Stimulated activated CD4-positive, alpha-beta T cell treated with anti-CD3 and anti-CD28 coated beads, Interleukin-15, amount 100 ng/mL, for 1 hour (primary cell): ENCODE measurements at places on chromosomes 7 and 10.

- DNase-seq: no peak
Observed at GRCh38 chr7:114790521-114790920, 131.4 kb upstream of the MDFIC start.

DNA sequence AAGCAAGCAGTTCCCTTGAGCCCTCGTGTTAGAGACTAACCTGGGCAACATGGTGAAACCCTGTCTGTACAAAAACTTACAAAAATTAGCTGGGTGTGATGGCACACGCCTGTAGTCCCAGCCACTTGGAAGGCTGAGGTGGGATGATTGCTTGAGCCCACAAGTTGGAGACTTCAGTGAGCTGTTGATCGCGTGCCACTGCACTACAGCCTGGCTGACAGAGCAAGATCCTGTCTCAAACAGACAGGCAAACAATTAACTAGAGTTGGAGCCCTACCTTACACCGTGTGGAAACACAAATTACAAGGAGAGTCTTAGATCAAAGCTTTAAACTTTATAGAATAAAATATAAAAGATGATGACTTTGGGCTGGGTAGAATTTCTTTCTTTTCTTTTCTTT, 219.5 kb downstream of the CUX1 start:
- no peak for DNase-seq

DNA sequence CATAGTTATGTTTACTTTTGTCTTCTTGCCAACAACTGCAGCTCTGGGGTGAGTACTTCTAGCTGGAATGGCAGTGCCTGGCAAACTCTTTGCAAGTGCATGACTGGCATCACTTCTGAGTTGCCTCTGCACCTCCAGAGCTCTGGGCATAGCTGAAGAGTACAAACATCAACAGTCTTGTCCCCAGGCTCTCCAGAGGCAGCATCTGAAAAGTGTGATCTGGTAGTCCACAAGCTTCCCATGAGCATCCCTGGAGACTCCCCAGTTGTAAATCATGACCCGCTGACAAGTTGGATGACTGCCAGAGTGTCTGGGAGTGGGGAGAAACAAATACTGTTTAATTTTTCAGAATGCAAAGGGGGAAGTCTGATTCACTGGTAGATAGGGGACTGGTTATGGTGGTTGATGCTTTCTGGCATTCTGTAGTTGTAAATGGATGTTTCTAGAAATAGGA, 138.9 kb upstream of the CDK13 start:
- no peak for DNase-seq

GRCh38 chr7:1651031-1651446, 19.0 kb upstream of the ELFN1 start:
- DNase-seq: no peak

- DNase-seq: no peak
Observed at GRCh38 chr10:71255808-71256660, 43.7 kb downstream of the UNC5B start.

- DNase-seq: no peak
Observed at GRCh38 chr10:49369216-49370162, 26.4 kb downstream of the DRGX start.

GRCh38 chr7:43792471-43793150, 34.1 kb downstream of the BLVRA start:
- no peak for DNase-seq

- no peak for DNase-seq
Observed at GRCh38 chr10:29465384-29465783, 169.4 kb downstream of the SVIL start.

DNA sequence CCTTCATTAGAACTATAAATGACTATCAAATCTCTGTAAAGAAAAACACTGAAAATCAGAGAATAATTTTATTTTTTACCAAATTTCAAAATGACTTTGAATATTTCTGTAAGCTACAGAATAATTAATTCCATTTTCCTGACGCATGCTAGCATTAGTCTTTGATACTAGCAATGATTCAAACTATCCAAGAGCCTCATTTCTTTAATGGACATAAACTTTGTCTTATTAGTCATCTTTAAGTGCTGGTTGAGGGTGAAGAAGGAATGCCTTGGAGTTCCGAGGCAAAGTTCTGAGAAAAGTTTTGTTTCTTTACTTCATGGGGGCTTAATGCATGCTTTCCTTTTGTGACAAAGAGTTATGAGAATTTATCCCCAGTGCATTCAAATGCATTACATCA, 137.3 kb downstream of the AGMO start:
- no peak for DNase-seq

DNA sequence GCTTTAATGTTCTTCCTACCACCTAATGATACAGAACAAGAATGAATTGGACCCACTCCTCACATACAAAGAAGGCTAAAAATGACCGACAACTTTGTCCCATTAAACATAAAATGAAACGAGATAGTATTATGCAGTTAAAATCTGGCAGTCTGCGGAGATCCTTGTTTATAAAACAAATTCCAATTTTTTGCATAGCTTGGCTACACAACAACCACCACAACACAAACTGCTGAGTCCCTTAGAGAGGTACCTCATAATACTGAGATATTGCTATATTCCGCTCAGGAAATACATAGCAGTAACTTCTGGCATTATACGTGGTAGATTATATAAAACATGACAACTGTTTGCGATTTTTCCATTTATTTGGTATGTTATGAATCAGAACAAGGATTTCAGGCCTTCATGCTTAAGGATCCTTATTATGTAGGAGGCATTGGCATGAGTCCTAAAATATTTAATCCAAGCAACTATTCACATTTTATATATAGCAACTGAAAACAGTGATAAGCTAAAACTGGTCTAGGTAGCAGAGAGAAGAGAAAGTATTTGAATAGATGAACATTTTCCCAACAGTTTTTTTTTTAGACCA, 96.0 kb downstream of the ANK3 start:
- no peak for DNase-seq

DNA sequence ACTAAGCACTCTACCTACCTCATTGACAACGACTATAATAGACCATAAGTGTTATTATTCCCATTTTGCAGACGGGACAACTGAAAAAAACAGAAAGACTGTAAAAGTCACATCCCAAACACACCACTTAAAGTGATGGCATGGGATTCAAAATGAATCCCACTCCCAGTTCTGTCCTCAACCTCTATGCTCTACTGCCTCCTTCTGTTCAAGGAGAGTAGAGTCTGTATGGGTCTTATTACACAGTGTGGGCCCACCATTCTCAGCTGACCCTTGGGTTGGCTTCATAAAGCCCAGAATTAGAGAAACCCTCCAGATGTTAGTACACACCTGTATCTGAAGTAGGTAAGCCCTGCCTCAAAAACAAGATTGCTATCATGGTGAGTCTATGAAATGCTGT, 102.2 kb downstream of the GRM8 start:
- no peak for DNase-seq
